Stimulated activated CD8-positive, alpha-beta memory T cell treated with anti-CD3 and anti-CD28 coated beads, Interleukin-15, amount 100 ng/mL, for 48 hours (primary cell): ENCODE measurements at places on chromosomes 7 and 10.

GRCh38 chr7:40405991-40406390, 271.2 kb downstream of the SUGCT start:
- no peak for DNase-seq

DNA sequence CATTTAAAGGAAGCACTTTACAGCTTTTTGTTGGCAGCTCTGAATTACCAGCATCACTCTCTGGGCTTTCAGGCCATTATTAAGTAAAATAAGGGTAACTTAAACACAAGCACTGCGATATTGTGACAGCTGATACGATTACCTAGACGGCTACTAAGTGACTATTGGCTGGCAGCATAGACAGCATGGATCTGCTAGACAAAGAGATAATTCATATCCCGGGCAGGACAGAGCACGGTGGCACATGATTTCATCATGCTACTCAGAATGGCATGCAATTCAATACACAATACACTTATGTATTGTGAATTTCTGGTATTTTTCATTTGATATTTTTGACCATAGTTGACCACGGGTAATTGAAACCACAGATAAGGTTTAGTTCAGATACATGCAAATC, 522.0 kb upstream of the LRRN3 start:
- DNase-seq = no peak

DNA sequence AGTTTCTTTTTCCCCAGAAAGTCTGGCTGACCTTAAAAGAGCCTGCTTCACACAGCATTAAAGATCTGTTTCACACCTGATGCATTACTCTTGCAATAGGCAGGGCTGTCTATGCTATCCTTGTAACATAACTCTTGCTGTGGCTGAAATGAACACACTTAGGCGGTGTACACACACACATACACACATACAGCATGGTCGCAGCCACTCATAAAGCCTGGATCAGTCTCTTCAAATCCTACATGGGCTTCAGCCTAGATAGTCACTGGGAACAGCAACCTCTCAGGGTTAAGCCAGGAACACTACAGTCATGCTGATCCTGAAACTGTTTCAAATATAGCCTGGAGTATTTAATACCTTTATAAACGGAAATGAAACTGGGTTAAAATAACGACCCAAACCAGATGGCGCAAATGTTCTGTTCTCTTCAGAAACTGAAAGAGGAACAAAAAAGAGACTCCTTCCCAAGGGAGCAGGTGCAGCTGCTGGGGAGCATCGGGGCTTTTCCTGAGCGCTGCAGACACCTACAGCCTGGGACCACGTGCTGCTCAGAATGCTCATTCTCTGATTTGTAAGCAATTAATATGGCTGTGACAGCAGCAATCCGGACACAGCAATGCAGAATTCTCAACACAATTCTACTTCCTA, 61.0 kb upstream of the SFMBT2 start:
- no peak for DNase-seq

GRCh38 chr7:20005081-20005480, 212.1 kb downstream of the MACC1 start:
- DNase-seq = no peak

- no peak for DNase-seq
Observed at GRCh38 chr7:29319719-29320521, 125.3 kb downstream of the CHN2 start.
